ENCODE measurements at places on chromosomes 2 and 18.

- peak; percentile 15 for DNase-seq
These were observed 12.3 kb upstream of the CNGA3 start for GRCh38 chr2:98333922-98334321.

GRCh38 chr18:33146014-33146413, 294.5 kb downstream of the CCDC178 start:
- no peak for DNase-seq

DNA sequence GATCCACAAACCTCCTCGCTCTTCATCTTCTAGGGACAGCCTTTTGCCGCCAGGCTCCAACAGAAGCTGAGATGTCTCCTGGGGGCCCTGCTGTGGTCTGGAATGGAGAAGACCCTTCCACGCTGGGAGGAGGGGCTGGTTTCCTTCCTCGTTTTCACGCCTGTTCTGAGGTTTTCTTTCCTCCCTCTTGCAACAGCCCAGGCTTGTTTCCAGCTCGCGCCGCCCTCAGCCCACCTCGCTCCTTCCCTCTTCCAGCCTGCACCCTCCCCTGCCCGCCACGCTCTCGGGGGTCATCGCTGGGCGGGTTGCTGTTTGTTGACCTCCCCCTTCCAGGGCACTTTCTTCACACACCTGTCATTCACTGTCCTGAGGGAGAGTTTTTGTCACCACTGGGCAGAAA, 55.4 kb downstream of the VAPA start:
- DNase-seq, result no peak

DNA sequence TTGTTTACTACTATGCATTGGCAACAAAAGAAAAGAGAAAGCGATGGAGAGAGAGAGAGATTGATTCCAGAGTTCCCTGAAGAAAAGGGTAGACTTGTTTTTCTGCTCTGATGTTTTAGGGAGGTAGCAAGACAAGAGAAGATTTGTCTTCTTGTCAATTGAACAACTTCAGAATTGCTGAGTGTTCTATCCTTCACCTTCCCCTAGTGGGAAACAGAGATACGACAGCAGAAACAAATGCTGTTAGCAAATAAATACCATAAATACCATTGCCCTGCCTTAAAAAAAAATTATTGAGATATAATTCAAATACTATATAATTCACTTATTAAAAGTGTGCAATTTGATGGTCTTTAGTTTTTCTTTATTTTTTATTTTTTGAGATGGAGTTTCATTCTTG, 26.2 kb upstream of the CCDC150 start:
- DNase-seq, result no peak
